ENCODE measurements at places on chromosomes 2 and 18. TPM values are rescaled to one million over a fixed set of nuclear protein-coding genes. Genes with fewer than 3 reads are reported as not detected.

NEMP2 gene
- 4.7 TPM for total RNA-seq

APOB gene
- total RNA-seq = not detected

SP100 gene
- total RNA-seq = 55.3 TPM

PARD3B gene
- 9.7 TPM for total RNA-seq

CNTNAP5 gene
- total RNA-seq = not detected

CBLN2 gene
- total RNA-seq = 0.10 TPM

CERS6 gene
- total RNA-seq = 38.0 TPM

KIAA2012 gene
- not detected for total RNA-seq

NTSR2 gene
- not detected for total RNA-seq

Measured in myocyte (in vitro differentiated cells).